Smooth muscle cell of bladder (primary cell): ENCODE measurements at places on chromosomes 11 and 22. TPM values are rescaled to one million over a fixed set of nuclear protein-coding genes. Genes with fewer than 3 reads are reported as not detected.

FAM180B gene
- 0.09 TPM in 1 of 2 replicates, not detected in the other for total RNA-seq

OR51B2 gene
- 0.18 TPM in 1 of 2 replicates, not detected in the other for total RNA-seq

TRMT112 gene
- total RNA-seq: 240 and 298 TPM in 2 replicates

CALCA gene
- not detected in 2 replicates for total RNA-seq

TNNT3 gene
- total RNA-seq: 0.37 TPM in 1 of 2 replicates, not detected in the other
